ENCODE measurements at places on chromosomes 5 and 9. TPM values are rescaled to one million over a fixed set of nuclear protein-coding genes. Genes with fewer than 3 reads are reported as not detected.

GRCh38 chr5:147819261-147819770, 12.2 kb downstream of the SPINK1 start:
- no peaks in the 10 kb centered on the region for H3K27me3 ChIP-seq
- no peaks in the 10 kb centered on the region for H3K36me3 ChIP-seq
- DNase-seq: no peak
- H3K27ac ChIP-seq: no peak overlapping the region

- H3K4me1 ChIP-seq: peaks cover 67% of the 10 kb centered on the region
- H3K27ac ChIP-seq: peak within 1 kb of the TSS; percentile 90
- DNase-seq: peak; percentile 90
Measured at GRCh38 chr5:141681695-141682641, at the start of gene ARAP3. TSS of gene ARAP3 (minus strand) at chr5:141682230. CDS start at chr5:141680486, 1,744 bp downstream.

DNA sequence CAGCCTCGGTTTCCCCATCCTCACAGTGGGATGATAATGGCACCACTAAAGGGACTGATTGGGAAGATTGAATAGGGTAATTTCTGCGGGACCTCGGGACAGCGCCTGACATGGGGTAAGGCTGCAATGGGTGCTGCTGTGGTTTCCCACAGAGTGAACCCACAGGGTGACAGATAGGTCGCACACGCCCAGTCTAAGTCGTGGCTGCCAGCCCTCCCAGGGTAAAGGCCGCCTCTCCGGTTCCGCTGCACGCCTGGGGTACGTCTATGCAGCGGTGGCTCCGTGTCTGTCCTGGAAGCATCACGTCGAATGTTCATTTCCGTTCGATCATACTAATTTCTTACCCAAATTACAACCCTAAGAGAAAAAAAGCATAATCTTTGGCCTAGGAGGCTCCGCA, 631 bp downstream of the CFAP77 start:
- peak overlapping the region; percentile 48 for H3K4me3 ChIP-seq
- H3K4me1 ChIP-seq: peaks cover 44% of the 10 kb centered on the region
- no peaks in the 10 kb centered on the region for H3K36me3 ChIP-seq
- peaks cover 65% of the 10 kb centered on the region for H3K27me3 ChIP-seq
- no peak overlapping the region for H3K27ac ChIP-seq

GRCh38 chr5:138948471-138949222, 73.5 kb upstream of the LRRTM2 start:
- DNase-seq: no peak
- no peak overlapping the region for H3K4me3 ChIP-seq
- H3K36me3 ChIP-seq: peaks cover 22% of the 10 kb centered on the region

PCDHB16 gene
- total RNA-seq: 2.5 TPM

HAVCR2 gene
- 1.4 TPM for total RNA-seq

DNA sequence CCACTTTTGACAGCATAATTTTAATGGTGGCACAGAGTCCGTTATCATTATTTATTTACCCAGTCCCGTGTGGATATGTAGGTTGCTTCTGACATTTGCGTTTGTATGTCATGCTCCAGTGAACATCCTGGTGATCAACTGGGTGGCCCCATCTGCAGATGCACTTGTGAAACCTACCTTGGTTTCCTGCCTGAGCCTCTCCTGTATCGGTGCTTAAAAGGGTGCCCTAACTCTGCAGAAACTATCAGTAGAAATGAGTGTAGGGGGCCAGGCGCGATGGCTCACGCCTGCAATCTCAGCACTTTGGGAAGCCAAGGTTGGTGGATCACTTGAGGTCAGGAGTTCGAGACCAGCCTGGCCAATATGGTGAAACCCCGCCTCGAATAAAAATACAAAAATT, 92.1 kb upstream of the IER5L start:
- H3K4me3 ChIP-seq: no peak overlapping the region
- no peak overlapping the region for H3K27ac ChIP-seq
- H3K27me3 ChIP-seq: no peaks in the 10 kb centered on the region

GRCh38 chr9:17013010-17013409, 121.8 kb upstream of the CNTLN start:
- DNase-seq: no peak
- no peaks in the 10 kb centered on the region for H3K27me3 ChIP-seq
- no peaks in the 10 kb centered on the region for H3K4me1 ChIP-seq
- no peak overlapping the region for H3K4me3 ChIP-seq
- H3K36me3 ChIP-seq: no peaks in the 10 kb centered on the region
- H3K27ac ChIP-seq: no peak overlapping the region

DNA sequence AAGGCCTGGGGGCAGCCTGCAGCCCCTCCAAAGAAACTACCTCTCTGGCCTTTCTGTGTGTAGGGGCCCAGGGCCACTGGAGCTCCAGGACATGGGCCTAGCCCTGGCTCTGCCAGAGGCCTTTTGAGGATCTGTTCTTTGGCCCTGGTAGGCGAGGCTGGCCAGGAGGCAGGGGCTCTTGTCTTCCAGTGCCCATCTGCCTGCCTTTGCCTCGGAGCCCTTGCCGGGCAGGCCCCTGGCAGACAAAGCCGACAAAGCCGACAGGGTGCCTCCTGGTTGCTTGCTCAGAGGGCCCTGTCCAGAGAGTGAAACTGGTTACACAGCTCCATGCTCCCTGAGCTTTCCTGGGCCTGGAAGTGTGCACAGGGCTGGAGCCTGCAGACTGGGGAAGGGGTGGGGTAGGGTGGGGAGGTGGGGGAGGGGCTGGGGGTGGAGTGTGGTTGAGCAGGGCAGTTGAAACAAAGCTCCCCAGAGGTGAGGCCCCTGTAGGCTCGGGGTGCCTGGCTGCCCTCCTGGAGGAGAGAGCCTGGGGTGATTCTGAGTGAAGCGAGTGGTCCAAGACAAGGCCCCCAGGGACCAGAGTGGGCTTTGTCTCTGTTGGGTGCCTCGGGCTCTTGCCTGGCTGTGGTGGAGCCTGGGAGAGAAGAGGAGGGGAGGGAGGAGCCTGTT, 29.3 kb downstream of the PTPA start:
- DNase-seq: peak; percentile 63
- peaks cover 73% of the 10 kb centered on the region for H3K4me1 ChIP-seq
- peak overlapping the region; percentile 100 for H3K27ac ChIP-seq
- no peaks in the 10 kb centered on the region for H3K27me3 ChIP-seq

- no peaks in the 10 kb centered on the region for H3K36me3 ChIP-seq
- no peak overlapping the region for H3K4me3 ChIP-seq
- H3K4me1 ChIP-seq: peaks cover 13% of the 10 kb centered on the region
- no peak overlapping the region for H3K27ac ChIP-seq
- no peaks in the 10 kb centered on the region for H3K27me3 ChIP-seq
Measured at GRCh38 chr5:74146796-74147195, 493.7 kb downstream of the ENC1 start.

GRCh38 chr9:84804951-84805694, 135.6 kb downstream of the NTRK2 start:
- H3K4me1 ChIP-seq: no peaks in the 10 kb centered on the region
- H3K36me3 ChIP-seq: no peaks in the 10 kb centered on the region
- no peaks in the 10 kb centered on the region for H3K27me3 ChIP-seq
- DNase-seq: no peak
- peak overlapping the region; percentile 11 for H3K4me3 ChIP-seq

ZFR gene
- total RNA-seq: 64.7 TPM

GRCh38 chr5:138282920-138283742, 8.7 kb upstream of the GFRA3 start:
- no peaks in the 10 kb centered on the region for H3K36me3 ChIP-seq
- H3K27ac ChIP-seq: no peak overlapping the region
- peak; percentile 35 for DNase-seq
- no peaks in the 10 kb centered on the region for H3K27me3 ChIP-seq

GRCh38 chr5:38695021-38695958, 138.8 kb upstream of the LIFR start:
- H3K27me3 ChIP-seq: no peaks in the 10 kb centered on the region
- no peak overlapping the region for H3K4me3 ChIP-seq
- no peak for DNase-seq
- no peak overlapping the region for H3K27ac ChIP-seq
- H3K4me1 ChIP-seq: peaks cover 8% of the 10 kb centered on the region
- no peaks in the 10 kb centered on the region for H3K36me3 ChIP-seq

- H3K27ac ChIP-seq: no peak overlapping the region
- no peaks in the 10 kb centered on the region for H3K36me3 ChIP-seq
- no peak overlapping the region for H3K4me3 ChIP-seq
- no peak for DNase-seq
- no peaks in the 10 kb centered on the region for H3K4me1 ChIP-seq
Measured at GRCh38 chr5:27708534-27708933, 670.1 kb upstream of the CDH9 start.

NUTM2F gene
- not detected for total RNA-seq

DNA sequence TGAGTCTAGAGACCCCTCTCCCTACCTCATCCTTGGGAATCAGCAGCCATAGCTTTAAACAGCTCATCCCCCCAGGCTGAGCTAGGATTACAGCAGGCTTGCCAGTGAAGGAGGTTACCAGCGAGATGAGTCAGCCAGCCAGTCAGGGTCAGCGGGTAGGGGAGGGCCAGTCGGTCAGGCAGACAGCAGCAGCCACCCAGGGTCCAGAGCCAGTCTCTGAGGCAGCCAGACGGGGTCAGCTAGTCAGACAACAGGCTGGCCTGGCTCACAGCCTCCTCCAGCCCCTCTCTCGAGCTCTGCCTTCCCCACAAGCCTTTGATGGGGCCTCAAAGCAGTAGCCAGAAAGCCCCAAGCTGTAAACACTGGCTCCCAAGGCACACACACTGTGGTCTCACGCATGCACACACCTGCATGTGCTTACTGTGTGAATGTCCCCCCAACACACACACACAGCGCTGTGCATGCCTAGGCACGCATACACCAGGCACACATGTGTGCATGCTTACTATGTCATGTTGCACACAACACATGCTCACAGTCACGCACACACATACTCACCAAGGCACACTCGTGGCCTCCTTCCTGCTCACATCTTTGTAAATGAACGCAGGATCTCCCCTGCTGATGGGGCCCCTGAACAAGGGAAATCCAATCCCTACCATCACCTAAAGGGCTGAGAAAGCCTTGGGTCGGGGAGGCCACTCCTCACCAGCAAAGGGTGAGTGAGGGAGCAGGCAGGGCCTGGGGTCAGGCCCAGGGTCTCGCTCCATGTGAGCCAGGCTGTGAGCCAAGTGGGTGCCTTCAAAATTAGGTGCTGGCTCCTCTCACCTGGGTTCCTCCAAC, 28.2 kb upstream of the CPLX2 start:
- H3K36me3 ChIP-seq: no peaks in the 10 kb centered on the region
- H3K4me1 ChIP-seq: no peaks in the 10 kb centered on the region
- DNase-seq: no peak

ADAMTS2 gene
- total RNA-seq: 2.3 TPM

GRCh38 chr9:105968811-105969466, 274.6 kb downstream of the TMEM38B start:
- no peaks in the 10 kb centered on the region for H3K4me1 ChIP-seq
- DNase-seq: no peak
- H3K27me3 ChIP-seq: no peaks in the 10 kb centered on the region
- no peak overlapping the region for H3K4me3 ChIP-seq
- no peak overlapping the region for H3K27ac ChIP-seq

FSTL4 gene
- 0.37 TPM for total RNA-seq

- H3K4me1 ChIP-seq: no peaks in the 10 kb centered on the region
- H3K36me3 ChIP-seq: no peaks in the 10 kb centered on the region
- no peaks in the 10 kb centered on the region for H3K27me3 ChIP-seq
- DNase-seq: no peak
Measured at GRCh38 chr5:40071870-40072269, 607.8 kb upstream of the PTGER4 start.

DNA sequence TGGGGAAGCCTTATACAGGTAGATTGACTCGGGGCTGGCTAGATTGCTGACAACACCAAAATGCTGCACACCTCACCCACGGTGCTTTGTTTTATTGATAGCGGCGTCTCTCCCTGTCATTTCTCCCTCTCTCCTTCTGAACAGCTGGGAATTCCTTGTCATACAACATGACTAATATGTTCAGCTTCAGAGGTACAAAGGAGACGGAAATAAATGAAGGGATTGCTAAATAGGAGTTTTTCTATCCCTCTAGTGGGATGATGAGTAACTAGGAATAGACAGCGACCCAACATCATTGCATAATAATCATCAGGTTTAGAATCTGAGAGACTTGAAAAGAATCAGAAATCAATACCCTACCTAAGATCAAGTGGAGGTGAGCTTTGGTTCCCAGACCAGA, 337.7 kb upstream of the PANK3 start:
- no peak for DNase-seq
- H3K4me1 ChIP-seq: peaks cover 5% of the 10 kb centered on the region
- H3K4me3 ChIP-seq: no peak overlapping the region
- peaks cover 5% of the 10 kb centered on the region for H3K27me3 ChIP-seq
